ENCODE measurements at places on chromosomes 3 and 15.

- no peak for DNase-seq
Measured at GRCh38 chr3:17040322-17040989, 155.7 kb downstream of the PLCL2 start.

- DNase-seq: peak; percentile 98
Measured at GRCh38 chr3:13479582-13480339, at the start of gene HDAC11. Gene HDAC11, plus strand, starts transcription at chr3:13480306. Its CDS starts 42 bp downstream, at chr3:13480348.

- DNase-seq: no peak
Measured at GRCh38 chr15:57156210-57156884, 220.0 kb upstream of the CGNL1 start.

DNA sequence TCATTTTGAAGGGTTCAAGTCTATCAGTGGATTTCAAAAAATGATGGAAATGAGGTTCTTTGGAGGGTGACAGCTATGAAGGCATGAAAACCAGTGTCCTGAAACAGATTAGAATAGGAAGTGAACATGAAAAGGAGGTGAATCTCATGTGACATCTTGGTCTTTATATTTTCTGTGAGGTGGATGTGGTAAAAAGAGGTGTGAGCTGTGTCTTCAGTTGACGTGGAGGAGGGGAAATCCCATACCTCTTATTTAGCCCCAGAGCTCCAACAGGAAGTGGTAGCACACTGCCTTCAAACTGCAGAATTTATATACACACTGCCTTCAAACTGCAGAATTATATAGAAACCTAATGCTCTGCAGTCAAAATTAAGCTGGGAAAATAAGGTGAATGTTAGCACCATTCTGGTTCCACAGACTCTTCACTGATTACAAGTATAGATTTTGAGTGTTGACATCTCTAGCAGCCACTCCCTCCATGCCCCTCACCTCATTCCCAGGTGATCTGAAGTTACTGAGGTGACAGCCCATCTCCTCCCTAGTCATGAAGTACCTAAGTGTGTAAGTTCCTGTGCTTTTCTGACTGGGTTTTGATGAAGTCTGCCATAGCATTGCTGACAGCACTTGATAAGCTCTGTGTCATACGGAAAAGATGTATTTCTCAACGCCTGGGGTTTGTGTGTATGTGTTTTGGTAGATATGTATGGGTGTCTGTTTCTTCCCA lies 2.7 kb downstream of the RAB8B start:
- DNase-seq: peak; percentile 29

GRCh38 chr15:80878242-80878866 lies 99.2 kb downstream of the CEMIP start:
- DNase-seq: no peak

DNA sequence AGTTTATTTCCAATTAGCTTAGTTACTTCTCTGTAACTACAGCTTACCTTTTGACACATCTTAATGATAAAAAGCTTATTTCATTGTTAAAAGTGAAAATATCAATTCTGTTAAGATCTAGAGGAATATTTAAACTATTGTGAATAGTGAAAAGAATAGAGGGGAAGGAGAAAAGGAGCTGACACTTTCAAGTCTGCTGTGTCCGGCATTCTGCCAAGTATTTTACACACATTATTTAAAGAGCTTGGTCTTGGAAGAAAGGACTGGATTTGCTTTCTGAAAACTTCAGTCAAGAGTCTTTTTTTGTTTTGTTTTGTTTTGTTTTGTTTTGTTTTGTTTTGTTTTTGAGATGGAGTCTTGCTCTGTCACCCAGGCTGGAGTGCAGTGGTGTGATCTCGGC lies 34.8 kb downstream of the CCDC80 start:
- no peak for DNase-seq

GRCh38 chr3:77815467-77815866 lies 775.6 kb downstream of the ROBO2 start:
- DNase-seq: no peak

- no peak for DNase-seq
Measured at GRCh38 chr3:134161898-134162615, 88.6 kb downstream of the RYK start.

DNA sequence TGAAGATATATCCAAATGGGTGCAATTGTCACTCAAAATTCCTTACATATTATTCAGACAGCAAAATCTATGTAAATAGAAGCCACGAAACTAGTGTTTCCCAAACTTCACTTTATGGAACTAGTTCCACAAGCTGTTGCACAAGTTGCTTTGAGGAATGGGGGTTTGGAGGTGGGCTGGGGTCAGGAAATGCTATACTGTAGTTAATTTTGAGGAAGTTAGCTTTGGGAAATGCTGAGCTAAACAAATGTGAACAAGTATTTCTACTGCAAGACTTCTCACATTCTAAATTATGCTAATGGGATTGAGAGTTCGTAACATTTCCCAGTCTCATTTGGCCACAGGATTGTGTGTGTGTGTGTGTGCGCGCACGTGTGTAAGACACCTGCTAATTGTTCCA lies 28.7 kb upstream of the SAMMSON start:
- no peak for DNase-seq

- DNase-seq: no peak
Measured at GRCh38 chr3:170012683-170013400, 25.0 kb upstream of the GPR160 start.

GRCh38 chr3:116083683-116084082 lies 361.6 kb downstream of the LSAMP start:
- no peak for DNase-seq

DNA sequence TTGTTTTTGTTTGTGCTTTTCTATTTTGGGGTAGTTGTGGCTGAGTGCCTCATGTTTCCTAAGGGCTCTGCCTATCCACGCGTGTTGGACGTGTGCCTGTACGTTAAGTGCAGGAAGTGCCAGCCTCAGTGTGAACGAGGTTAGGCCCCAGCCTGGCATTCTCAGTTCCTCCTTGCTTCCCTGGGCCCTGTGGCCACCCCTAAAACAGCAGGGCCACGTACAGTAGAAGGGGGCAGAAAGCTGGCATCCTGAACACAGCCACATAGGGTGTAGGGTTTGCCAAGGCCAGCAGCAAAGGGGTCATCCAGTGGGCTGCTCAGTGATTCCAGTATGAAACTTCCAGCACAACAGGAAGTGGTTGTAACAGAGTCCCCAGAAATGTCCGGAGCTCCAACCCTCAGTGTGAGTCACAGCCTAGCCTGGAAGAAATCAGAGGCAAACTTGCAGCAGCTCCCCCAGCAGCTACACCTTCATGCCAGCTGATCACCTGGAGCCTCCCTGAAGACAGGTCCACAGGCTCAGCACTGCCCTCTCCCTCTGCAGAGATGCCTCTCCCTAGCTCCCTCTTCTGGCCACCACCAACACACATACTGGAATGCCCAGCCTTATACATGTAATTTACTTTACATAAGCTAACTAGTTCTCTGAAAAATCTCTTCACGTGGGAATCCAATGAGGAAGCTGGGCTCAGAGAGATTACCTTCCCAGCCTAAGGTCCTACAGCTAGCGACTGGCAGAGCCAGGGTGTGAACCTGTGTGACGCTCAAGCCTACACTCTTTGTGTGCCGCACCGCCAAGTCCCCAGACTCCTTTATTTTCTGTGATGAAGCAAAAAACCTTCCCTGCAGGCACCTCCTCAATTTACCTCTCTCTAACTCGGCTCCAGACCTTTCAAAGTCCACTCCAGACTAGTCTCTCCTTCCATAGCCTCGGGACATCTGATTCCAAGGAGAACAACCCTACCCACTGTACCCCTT lies 26.6 kb downstream of the ILDR1 start:
- no peak for DNase-seq

DNA sequence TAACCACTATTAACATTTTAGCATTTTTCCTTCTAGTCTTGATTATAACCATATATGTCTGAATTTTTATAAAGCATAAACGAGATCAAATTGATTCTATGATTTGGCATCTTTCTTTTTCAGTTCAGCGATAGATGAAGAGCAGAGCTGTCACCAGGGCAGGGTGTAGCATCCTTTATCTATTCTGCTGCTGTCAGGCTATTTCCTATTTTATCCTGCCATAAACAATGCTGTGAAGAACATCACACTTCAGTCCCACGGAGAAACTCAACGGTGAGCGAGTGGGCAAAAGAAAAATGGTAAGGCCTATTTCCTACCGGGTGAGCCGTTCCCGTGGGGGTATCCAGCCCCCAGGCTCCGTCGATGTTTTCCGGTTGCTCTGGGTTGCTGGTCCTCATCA lies 15.5 kb downstream of the TMEM40 start:
- no peak for DNase-seq

DNA sequence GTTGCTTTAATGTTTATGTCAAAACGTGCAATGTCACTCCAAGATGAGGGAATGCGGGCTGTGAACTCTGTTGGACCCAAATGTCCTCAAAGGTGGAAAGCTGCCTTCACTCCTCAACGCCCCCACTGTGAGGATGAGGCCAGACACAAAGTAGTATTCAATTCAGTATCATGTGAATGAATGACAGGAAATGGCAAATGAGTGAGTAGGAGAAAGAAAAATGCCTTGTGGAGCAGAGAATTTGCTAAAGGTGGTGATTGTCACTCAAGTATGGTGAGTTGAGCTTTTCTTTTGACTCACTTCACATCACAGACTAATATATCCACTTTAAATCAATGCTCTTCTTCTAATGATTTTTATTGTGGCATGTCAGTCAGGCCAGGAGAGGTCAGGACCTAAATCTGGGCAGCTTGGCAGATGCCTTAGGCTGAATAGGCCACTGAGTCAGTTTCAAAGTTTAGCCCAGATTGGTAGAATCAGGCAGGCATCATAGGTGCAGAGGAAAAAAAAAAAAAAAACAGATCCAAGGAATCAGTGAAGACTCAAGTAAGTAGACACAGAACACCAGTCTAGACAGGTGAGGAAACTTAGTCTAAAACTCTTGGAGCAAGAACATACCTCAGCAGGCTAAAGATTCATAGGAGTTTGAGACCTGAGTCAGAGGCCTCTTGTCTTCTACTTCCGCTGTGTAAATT lies 71.0 kb upstream of the ZBED2 start:
- DNase-seq: no peak

DNA sequence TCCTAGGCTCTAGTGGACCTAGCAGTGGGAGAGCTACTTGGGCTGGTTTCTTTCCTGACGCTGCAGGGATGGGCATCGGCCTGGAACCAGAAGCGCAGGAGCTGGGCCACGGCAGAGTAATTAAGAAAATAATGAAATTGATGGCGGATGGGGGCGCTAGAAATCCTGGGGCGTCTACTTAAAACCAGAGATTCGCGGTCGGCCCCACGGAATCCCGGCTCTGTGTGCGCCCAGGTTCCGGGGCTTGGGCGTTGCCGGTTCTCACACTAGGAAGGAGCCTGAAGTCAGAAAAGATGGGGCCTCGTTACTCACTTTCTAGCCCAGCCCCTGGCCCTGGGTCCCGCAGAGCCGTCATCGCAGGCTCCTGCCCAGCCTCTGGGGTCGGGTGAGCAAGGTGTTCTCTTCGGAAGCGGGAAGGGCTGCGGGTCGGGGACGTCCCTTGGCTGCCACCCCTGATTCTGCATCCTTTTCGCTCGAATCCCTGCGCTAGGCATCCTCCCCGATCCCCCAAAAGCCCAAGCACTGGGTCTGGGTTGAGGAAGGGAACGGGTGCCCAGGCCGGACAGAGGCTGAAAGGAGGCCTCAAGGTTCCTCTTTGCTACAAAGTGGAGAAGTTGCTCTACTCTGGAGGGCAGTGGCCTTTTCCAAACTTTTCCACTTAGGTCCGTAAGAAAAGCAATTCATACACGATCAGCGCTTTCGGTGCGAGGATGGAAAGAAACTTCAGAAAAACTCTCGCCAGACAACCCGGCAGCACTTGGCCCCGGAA lies 6.1 kb downstream of the SOX14 start:
- no peak for DNase-seq

GRCh38 chr3:83438188-83438587 lies 1520.6 kb upstream of the CADM2 start:
- DNase-seq: no peak

DNA sequence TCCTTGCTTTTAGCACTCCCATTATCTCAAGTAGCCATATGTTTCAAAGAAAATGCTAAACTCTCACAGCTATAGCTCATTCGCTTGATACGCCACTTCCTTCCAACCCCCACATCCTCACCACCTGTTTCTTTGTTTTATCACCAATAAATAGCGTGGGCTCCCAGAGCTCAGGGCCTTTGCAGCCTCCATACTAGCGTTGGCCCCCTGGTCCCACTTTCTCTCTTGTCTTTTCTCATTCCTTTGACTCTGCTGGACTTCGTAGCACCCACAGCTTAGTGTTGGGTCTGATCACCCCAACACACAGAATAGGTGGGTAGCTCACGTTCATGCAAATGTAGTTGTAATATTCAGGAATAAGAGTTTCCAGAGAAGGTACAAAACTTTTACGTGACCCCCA lies 4.1 kb upstream of the GPD1L start:
- DNase-seq: no peak

DNA sequence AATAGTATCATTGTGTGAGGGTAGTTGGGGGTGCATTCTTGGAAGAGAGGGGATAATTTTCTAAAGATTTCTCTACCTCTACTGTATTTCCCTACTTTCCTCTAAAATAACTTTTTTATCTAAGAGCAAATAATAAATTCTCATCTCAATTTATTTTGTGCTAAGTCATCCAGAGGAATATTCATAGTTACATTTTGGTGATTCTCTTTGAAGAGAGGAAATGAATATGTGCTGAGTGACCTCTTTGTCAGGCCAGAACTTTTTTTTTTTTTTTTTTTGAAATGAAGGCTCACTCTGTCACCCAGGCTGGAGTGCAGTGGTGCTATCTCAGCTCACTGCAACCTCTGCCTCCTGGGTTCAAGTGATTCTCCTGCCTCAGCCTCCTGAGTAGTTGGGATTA lies 15.1 kb upstream of the CCDC80 start:
- no peak for DNase-seq

- DNase-seq: no peak
Measured at GRCh38 chr3:71652781-71653413, 69.4 kb upstream of the FOXP1 start.

GRCh38 chr3:115503394-115503793 lies 119.9 kb upstream of the GAP43 start:
- DNase-seq: no peak

DNA sequence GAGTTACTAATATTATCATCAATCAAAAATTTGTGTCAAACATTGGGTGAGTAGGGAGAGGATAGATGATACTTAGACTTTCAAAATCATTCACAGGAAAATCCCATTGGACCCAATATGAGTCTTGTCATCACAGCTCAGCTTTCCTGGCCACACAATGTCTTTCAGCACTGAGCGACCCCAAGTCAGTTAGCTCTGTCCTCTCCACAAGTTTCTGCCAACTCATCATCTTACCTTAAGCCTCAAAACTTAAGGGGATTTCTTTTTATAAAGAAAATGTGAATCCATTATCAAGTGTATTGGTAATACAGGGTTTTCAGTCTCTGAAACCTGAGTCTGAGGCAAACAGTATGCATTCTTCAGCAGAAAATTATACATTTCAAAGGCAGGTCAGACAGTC lies 55.8 kb downstream of the SUMF1 start:
- no peak for DNase-seq

DNA sequence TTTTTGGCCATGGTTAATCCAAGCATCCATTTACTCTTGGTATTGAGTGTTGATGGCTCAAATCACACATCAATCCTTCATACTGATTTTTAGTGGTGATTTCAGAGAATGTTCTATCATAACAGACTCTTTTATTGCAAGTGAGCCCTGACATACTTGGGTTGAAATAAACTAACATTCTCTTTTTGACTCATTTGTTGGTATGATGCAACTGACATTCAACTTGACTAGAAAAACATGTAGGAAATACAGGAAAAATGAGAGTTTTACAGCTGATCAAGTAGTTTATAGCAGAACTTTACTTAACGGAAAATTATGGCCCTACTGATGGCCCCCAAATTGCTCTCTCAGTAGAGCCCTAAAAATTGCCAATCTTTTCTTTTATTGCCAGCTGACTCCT lies 173.9 kb upstream of the CD96 start:
- DNase-seq: no peak
